ENCODE measurements at places on chromosomes 16 and 17.

DNA sequence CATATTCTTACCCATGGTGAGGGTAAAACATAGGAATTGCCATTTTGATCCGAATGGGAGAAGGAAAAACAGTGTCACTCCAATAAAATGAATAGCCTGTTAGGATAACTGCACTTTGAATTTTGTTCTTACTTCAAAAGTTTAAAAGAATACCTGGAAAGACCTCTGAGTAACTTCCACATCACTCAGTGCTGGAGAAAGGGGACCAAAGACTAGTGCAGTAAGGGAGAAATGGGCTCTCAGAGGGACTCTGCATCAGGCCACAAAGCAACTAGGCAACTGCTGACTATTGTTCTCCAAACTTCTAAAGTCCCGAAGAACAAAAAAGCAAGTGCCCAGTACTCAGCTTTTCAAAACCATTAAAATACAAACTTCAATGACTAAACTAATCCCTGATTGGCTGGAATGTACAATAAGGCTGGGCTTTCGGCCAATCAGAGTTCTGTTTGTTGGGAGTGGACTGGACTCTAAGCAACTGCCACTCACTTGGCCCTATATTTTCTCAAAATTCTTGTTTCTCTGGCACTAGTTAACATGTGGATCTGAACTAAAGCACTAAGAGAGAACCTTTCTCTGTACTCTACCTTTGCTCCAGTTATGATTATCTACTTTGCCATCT is 6.2 kb downstream of the DNAJC7 start:
- no peak for DNase-seq

DNA sequence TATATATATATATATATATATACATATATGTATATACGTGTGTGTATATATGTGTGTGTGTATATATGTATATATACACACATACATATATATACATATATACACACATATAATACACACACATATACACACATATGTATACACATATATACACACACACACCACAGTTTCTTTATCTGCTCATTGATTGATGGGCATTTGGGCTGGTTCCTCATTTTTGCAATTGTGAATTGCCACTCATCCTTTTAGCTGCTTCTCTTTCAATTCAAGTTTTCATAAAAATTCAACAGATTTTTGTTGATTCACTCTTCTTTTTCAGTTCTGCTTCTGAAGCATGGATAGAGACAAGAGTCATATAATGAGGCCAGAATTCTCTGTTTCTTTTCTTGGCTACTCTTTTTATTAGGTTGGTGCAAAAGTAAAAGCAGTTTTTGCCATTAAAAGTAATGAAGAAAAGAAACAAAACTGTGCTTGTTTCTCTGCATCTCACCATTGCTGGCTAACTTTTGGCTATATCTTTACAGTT is 44.5 kb downstream of the SLFN5 start:
- no peak for DNase-seq

- DNase-seq = no peak
Observed at GRCh38 chr17:66431910-66432309, 129.5 kb downstream of the PRKCA start.

DNA sequence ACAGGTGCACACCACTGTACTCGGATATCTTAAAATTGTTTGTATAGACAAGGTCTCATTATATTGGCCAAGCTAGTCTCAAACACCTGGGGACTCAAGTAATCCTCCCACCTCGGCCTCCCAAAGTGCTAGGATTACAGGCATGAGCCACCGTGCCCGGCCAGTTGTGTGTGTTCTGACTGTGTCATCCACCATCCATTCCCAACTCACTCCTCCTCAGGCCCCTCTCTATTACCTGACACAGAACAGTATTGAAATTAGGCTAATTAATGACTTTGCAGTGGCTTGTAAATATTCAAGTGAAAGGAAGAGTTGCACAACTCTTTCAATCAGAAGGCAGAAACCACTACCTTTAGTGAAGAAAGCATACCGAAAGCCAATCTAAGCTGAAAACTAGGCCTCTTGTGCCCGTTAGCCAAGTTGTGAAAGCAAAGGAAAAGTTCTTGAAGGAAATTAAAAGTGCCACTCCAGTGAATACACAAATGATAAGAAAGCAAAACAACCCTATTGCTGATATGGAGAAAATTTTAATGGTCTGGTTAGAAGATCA is 28.7 kb downstream of the GOSR1 start:
- DNase-seq = no peak

GRCh38 chr17:72176516-72176851 is 55.7 kb downstream of the SOX9 start:
- no peak for DNase-seq

GRCh38 chr16:66289051-66289680 is 77.3 kb upstream of the CDH5 start:
- no peak for DNase-seq

- DNase-seq = no peak
Observed at GRCh38 chr16:66701516-66701915, 5.0 kb upstream of the CMTM4 start.

DNA sequence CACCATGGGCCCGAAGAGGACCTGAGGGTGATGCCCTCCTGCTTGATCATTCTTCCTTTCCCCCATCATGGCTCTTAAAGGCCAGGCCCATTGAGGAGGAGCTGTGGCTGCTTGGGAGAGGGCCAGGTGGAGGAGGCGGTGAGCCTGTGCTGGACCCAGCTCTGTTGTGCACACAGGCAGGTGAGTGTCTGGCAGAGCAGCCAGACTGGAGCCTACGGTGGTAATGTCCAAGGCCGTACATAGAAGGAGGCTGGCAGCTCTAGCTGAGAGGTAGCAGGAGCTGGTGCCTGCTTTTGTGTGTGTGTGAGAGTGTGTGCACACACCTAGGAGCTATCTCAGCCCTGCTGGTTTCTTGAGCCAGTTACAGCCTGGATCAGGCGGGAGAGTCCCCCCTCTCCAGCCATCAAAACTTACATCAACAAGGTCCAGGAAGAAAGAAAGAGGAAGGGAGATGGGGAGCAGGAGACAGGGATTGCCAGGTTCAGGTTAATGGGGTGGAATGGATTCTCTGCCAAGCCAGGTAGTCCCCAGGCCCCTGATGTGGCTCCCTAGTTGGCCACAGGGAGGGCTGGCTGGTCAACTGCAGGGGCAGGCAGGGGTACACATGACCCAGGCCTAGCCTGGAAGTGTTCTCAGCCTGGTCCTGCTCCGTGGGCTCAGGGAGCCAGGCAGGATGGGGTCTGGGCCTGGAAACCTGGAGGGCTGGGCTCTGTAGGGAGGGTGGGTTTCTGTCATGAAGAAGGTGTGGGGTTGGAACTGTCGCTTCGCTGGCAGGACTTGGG is 107.1 kb downstream of the RAP1GAP2 start:
- DNase-seq = no peak

DNA sequence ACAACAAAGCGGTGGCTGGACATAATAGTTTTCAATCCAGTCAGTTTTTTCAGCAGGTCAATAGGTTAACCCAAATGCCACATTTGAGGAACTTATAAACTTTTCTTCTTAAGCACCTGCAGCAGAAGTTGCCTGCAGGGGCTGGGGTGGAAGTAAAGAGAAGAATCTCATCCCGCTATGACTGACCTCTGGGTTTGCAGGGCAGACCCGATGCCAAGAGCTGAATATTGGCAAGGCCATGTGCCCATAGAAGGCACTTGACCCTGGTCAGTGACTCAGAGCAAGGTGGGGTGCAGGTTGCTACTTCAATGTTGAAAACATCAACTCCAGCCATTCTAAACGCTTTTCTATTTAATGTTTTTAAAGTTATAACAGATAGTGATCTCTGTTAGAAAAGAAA is 17.9 kb upstream of the SMPD3 start:
- no peak for DNase-seq

GRCh38 chr17:64497565-64498035 is 746 bp upstream of the POLG2 start:
- no peak for DNase-seq

- DNase-seq = no peak
Observed at GRCh38 chr17:62705778-62706597, 78.5 kb downstream of the MRC2 start.

DNA sequence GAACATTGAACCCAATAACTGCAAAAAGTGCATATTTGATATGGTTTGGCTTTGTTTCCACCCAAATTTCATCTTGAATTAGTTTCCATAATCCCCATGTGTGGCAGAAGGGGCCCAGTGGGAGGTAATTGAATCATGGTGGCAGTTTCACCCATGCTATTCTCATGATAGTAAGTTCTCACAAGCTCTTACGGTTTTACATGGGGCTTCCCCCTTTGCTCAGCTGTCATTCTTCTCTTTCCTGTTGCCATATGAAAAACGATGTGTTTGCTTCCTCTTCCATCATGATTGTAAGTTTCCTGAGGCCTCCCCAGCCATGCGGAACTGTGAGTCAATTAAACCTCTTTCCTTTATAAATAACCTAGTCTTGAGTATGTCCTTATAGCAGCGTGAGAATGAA is 127.6 kb downstream of the CHD9NB start:
- DNase-seq = no peak

DNA sequence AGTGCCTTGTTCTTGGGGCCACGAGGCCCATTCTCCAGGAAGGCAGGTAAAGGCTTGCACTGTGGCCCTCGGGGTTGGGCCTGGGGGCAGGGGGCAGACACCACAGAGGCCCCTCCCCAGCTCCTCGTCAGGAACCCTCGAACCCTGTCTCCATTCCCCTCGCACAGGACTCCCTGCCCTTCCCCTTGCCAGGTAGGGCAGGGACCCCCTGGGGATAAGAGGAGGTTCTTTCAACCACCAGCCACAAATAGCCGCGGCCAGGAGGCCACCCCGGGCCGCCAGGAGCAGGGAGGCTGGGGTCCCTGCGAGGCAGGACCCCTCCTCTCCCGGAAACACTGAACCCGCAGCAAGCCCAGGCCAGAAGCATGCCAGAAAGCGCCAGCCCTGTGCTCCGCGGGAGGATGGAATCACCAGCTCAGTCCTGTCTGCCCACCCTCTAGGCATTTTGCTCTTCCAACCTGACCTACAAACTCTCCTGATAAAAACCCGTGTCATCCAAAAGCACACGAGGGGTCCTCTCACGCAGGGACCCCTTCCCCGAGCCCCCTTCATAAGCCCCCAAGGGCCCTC is 45.6 kb downstream of the SLC47A1 start:
- DNase-seq = no peak

DNA sequence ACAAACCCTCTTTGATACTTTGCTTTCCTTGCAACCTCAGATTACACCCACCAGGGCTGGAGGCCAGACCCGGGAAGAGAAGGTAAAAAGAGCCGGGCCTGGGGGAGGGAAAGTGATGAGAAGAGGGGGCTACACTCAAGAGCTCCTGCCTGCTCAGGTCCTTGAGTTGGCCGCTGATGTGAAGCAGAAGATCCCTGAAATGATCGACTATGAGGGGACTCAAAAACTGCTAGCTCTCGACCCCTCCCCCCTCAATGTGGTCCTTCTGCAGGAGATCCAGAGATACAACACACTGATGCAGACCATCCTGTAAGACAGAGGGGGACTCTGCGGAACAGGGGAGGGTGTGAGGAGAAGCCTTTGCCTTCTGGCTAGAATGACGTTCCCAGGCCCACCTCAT is 2.8 kb upstream of the KDM6B start:
- no peak for DNase-seq

DNA sequence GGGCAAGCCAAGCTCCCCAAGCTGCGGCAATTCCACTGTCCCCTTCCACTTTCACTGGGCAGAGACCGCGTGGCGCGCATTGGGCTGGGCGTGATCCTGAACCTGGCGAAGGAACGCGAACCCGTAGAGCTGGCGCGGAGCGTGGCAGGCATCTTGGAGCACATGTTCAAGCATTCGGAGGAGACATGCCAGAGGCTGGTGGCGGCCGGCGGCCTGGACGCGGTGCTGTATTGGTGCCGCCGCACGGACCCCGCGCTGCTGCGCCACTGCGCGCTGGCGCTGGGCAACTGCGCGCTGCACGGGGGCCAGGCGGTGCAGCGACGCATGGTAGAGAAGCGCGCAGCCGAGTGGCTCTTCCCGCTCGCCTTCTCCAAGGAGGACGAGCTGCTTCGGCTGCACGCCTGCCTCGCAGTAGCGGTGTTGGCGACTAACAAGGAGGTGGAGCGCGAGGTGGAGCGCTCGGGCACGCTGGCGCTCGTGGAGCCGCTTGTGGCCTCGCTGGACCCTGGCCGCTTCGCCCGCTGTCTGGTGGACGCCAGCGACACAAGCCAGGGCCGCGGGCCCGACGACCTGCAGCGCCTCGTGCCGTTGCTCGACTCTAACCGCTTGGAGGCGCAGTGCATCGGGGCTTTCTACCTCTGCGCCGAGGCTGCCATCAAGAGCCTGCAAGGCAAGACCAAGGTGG is 9.8 kb downstream of the SARM1 start:
- DNase-seq = peak; percentile 28

DNA sequence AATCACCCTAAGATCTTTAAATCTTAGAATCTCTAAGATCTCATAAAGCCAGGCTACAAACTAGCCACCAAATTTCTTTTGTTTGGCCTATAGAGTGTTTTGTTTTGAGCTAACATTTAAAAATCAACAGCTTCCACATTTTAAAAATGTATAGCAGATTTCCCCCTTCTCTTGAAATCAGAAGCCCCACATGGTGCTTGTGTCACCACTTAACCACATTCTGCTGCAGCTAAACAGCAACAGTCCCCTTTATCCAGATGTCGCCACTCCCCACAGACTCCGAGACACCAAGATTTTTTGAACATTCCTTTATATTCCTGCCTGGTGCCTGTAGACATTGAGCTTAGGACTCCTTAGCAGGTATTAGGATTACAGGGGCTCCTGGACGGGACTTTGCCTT is 16.0 kb downstream of the GUCY2D start:
- DNase-seq = no peak

GRCh38 chr17:17565471-17566339 is 25.8 kb downstream of the PEMT start:
- DNase-seq = no peak

DNA sequence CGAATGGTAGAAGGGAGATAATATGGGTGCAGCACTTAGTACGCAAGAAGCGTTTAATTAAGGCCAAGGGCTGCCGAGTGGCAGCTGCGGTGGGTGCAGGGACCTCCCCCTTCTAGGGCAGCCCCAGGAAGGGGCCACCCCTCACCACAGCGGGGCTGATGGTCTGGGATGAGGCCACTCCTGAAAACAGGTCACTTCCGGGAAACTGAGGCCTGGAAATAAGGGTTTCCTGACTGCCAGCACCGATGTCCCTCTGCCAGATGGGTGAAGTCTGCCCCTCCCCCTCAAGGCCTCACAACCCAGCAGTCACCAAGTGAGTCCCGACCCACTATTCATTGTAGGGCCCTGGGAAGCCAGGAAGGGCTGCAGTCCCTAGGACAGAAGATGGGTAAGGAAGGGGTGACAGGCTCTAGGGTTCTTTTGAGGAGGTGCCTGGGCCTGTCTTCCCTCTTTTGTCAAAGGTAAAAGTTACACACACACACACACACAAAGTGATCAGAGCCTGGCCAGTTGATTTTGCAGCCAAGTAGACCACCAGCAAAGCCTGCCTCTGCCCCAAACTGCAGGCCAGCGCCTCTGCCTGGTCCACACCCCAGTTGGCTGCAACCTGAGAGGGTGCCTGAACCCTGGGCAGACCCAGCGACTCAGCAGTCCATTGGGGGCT is 12.5 kb downstream of the SREBF1 start:
- peak; percentile 22 for DNase-seq

DNA sequence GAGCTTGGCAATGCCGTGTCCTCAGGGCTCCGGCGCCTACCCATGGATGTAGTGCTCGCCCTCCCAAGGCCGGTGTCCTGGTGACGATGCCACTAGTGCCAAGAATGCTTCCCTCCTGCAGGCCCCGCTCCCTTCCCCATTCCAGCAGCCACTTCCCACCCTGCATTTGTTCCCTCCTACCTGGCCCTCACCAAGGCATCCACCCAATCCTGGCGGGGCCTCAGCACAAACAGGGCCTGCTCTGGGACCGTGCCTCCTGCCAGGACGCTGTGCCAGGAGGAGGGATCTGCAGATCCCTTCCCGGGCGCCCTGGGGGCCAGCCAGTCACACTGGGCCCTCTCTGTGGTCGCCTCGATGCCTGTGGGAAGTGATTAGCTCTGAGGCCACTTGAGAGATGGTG is 25.1 kb downstream of the ABR start:
- no peak for DNase-seq
